Activated CD4-positive, alpha-beta memory T cell treated with anti-CD3 and anti-CD28 coated beads for 36 hours (primary cell): ENCODE measurements at places on chromosomes 4 and X. TPM values are rescaled to one million over a fixed set of nuclear protein-coding genes. Genes with fewer than 3 reads are reported as not detected.
A peak's percentile ranks its signal among the peaks of the same experiment; 100 is the strongest.

SAGE1 gene
- total RNA-seq: not detected

ADGRG2 gene
- not detected for total RNA-seq

DNA sequence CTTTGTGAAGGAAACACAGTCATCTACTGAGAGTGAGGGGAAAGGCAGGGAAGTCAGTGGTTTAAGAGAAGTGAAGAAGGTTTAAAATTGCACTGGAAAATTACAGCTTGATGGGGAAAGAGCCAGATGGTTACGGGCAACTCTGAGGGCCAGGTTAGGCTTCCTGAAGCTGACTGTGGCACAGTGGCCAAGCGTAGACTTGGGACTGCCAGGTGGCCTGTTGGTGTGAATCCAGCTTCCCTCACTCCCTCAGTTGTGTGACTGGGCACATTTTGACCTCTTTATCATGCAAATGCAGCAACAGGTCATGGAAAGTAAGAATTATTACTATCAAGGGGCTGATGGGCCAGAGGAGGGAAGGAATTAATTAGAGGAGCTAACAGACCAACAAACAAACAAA lies 390.1 kb downstream of the UNC5C start:
- H3K4me3 ChIP-seq: no peak overlapping the region
- no peaks in the 10 kb centered on the region for H3K27me3 ChIP-seq
- no peaks in the 10 kb centered on the region for H3K36me3 ChIP-seq
- peaks cover 14% of the 10 kb centered on the region for H3K4me1 ChIP-seq
- no peak for DNase-seq
- H3K27ac ChIP-seq: no peak overlapping the region

DNA sequence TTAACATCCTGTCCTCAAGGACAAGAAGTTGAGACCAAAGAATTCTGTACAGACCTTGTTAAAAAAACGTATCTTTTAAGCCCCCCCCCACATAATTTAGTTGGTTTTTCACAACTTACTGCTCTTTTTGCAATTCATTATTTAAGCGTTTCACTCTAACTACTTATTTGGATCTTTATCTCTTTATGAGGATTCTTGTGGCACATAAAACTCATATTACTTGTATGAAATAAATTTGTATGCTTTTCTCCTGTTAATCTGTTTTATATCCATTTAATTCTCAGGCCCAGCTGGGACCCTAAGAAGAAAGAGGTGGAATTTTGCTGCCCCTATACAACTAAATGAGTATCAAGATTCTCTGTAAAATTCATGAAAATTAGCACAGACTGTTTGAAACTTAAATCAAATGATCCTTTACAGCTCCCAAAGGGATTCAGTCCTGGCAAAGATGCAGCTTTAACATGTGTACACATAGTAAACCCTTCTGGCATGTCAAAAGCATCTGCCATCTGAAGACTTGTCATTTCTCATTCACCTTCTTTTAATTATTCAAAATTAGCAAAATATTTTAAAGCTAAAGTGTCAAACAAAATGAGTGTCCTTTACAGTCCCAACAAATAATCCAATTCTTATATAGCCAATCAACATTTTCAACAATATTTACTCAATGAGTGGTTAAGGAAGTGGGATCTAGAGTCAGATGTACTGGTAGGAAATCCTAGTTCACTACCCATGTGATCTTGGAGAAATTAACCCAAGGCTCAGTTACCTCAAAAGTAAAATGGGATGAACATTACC lies 17.7 kb downstream of the ARAP2 start:
- H3K4me3 ChIP-seq: no peak overlapping the region
- peaks cover 74% of the 10 kb centered on the region for H3K4me1 ChIP-seq
- H3K36me3 ChIP-seq: peaks cover 21% of the 10 kb centered on the region

GRCh38 chrX:95505721-95506120 lies 1178.9 kb upstream of the DIAPH2 start:
- DNase-seq: no peak
- H3K36me3 ChIP-seq: no peaks in the 10 kb centered on the region
- H3K27me3 ChIP-seq: no peaks in the 10 kb centered on the region
- no peak overlapping the region for H3K4me3 ChIP-seq
- no peak overlapping the region for H3K27ac ChIP-seq
- no peaks in the 10 kb centered on the region for H3K4me1 ChIP-seq

DNA sequence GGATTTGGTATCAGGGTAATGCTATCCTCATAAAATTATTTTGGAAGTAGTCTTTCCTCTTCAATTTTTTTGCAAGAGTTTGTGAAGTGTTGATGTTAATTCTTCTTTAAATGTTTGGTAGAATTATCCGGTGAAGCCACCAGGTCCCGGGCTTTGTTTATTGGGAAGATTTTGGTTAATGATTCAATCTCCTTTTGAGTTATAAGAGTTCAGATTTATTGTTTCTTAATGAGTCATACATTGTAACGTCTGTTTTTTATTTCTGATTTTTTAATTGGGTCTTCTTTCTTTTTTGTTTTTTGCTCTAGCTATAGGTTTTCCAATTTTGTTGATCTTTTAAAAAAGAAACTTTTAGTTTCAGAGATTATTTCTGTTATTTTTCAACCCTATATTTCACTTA lies 412.3 kb downstream of the PDGFC start:
- no peaks in the 10 kb centered on the region for H3K36me3 ChIP-seq
- no peak for DNase-seq
- no peak overlapping the region for H3K27ac ChIP-seq
- no peaks in the 10 kb centered on the region for H3K4me1 ChIP-seq
- no peaks in the 10 kb centered on the region for H3K27me3 ChIP-seq

DNA sequence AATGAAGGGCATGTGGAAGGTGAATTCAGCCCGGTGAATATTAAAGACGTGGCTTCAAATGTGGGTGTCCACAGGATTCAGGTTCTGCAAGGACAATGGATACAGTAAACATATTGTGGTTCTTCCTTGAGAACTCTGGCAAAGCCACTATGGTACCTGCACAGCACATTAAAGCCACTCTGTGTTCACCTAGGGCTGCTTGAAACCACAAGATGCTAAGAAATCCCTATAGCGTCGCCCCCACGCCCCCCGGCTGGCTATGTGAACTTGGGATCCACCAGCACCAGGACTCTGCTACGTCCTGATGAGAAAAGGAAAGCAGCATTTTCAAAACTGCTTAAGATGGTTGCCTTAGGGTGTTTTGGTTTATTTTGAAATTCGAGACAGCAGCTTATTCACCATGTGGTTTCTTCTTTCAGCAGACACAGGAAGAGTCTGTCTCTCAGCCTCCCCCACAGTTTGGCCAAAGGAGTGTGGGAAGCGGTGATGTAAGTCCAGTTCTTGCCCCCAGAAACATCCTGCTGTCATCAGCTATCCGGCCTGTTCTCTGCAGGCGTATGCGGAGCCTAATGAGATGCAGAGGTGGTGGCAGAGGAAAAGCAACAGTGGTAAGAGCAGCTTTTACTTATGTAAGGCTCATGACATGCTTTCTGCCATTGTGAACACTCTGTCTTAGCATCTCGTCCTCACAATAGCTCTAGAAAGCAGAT lies 111.5 kb downstream of the AFAP1 start:
- peak; percentile 84 for DNase-seq
- H3K27me3 ChIP-seq: no peaks in the 10 kb centered on the region
- H3K4me3 ChIP-seq: peak overlapping the region; percentile 25
- peaks cover 69% of the 10 kb centered on the region for H3K4me1 ChIP-seq
- peaks cover 71% of the 10 kb centered on the region for H3K36me3 ChIP-seq

DNA sequence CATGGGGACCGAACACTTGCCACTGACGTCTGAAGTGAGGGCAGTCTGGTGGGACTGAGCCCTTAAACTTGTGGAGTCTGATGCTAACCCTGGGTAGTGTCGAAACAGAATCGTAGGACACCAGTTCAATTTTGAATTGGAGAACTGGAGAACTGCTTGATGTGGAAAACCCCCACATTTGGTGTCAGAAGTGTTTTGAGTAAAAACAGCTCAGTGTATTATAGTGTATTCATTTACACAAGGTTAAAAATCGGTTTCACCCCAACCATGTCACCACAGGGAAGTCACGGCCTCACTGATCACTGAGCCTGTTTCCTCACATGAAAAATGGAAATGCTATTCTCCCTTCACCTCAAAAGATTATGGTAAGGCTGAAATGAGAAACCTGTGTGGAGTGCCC lies 21.9 kb downstream of the PIN4 start:
- H3K27me3 ChIP-seq: no peaks in the 10 kb centered on the region
- no peaks in the 10 kb centered on the region for H3K4me1 ChIP-seq
- H3K4me3 ChIP-seq: no peak overlapping the region
- DNase-seq: no peak

- H3K4me1 ChIP-seq: no peaks in the 10 kb centered on the region
- H3K36me3 ChIP-seq: no peaks in the 10 kb centered on the region
- peaks cover 8% of the 10 kb centered on the region for H3K27me3 ChIP-seq
- no peak overlapping the region for H3K27ac ChIP-seq
Observed at GRCh38 chr4:44662623-44663005, 11.2 kb upstream of the YIPF7 start.

DNA sequence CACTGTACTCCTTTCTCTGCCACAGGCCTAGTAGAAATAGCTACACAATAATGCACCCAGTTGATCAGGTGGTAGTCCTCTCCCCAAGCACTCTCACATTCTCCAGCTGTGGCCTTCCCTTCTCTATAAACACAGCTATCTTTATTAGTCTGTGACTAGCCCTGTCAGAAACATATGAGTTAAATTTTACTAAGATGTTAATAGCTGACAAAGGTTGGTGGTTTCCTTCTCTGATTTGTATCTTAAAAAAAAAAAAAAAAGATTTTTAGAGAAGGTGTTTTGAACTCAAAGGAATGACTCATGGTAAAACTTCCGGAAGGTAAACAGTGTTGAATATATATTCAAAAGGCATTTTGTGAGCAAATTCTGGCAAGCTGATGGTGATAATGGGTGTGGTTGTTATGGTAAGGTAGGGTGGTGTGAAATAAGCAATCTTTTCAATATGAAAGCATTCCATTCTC lies 327.4 kb downstream of the PPP3CA start:
- no peaks in the 10 kb centered on the region for H3K27me3 ChIP-seq
- H3K27ac ChIP-seq: peak overlapping the region; percentile 80
- peak overlapping the region; percentile 40 for H3K4me3 ChIP-seq
- H3K4me1 ChIP-seq: peaks cover 60% of the 10 kb centered on the region
- peaks cover 2% of the 10 kb centered on the region for H3K36me3 ChIP-seq

- no peaks in the 10 kb centered on the region for H3K4me1 ChIP-seq
- no peak overlapping the region for H3K4me3 ChIP-seq
- no peaks in the 10 kb centered on the region for H3K27me3 ChIP-seq
- peaks cover 69% of the 10 kb centered on the region for H3K36me3 ChIP-seq
Observed at GRCh38 chr4:142607976-142608375, 238.1 kb downstream of the INPP4B start.

DNA sequence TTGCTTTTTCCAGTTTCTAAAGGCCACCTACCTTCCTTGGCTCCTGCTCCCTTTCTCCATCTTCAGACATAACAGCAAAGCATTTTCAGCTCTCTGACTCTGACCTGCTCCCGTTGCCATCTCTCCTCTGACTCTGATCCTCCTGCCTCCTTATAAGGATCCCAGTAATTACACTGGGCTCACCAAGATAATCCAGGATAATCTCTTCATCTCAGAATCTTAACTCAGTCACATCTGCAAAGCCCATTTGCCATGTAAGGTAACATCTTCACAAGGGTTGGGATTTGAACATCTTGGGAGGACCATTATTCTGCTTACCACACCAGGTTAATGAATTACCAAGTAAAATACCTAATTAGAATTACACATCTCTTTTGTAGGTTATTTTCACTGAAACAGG lies 41.3 kb upstream of the MAGED1 start:
- peaks cover 6% of the 10 kb centered on the region for H3K4me1 ChIP-seq
- no peak for DNase-seq
- H3K36me3 ChIP-seq: peaks cover 45% of the 10 kb centered on the region
- no peak overlapping the region for H3K27ac ChIP-seq
- no peaks in the 10 kb centered on the region for H3K27me3 ChIP-seq
- no peak overlapping the region for H3K4me3 ChIP-seq

- no peaks in the 10 kb centered on the region for H3K27me3 ChIP-seq
- no peaks in the 10 kb centered on the region for H3K4me1 ChIP-seq
- H3K27ac ChIP-seq: no peak overlapping the region
- DNase-seq: no peak
- no peaks in the 10 kb centered on the region for H3K36me3 ChIP-seq
Observed at GRCh38 chr4:165844161-165844560, 28.9 kb upstream of the TLL1 start.

DNA sequence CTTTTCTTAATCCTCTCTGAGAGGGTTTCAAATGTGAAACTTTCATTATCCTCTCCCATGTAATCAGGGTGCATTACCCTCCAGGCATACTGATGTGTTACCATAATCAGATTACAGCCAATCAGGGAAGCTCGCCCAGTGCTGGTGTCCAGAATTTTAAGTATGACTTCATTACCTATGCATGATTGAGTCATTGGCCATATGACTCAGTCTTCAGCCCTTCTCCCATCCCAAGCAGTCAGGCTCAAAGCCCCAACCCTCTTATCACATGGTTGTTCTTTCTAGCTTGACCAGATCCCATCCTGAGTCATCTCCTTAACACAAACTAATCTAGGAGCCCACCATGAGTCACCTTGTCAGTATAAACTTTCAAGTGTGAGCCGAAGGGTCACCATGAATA lies 1668.1 kb upstream of the AGA start:
- no peaks in the 10 kb centered on the region for H3K4me1 ChIP-seq
- H3K27ac ChIP-seq: no peak overlapping the region
- H3K36me3 ChIP-seq: no peaks in the 10 kb centered on the region
- H3K27me3 ChIP-seq: no peaks in the 10 kb centered on the region

DNA sequence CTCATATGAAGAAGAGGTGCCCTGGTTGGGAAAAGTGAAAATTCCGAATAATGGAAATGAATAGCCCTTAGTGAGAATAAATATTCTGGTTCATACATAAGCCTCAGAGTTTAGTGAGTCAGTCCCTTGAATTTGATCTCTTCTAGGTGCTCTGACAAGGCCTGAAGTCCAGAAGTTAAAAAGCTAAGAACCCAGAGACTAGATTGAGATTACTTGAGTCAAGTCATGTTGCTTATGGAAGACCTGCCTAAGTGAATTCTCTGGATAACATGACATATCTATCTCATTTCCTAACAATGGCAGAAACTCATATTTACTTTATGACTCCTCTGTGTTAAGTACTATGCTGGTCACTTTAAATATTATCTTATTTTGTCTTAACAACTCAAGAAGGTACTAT lies 10.5 kb upstream of the PRSS48 start:
- H3K4me1 ChIP-seq: no peaks in the 10 kb centered on the region
- no peak overlapping the region for H3K4me3 ChIP-seq
- no peak overlapping the region for H3K27ac ChIP-seq
- no peak for DNase-seq
- H3K27me3 ChIP-seq: no peaks in the 10 kb centered on the region

DNA sequence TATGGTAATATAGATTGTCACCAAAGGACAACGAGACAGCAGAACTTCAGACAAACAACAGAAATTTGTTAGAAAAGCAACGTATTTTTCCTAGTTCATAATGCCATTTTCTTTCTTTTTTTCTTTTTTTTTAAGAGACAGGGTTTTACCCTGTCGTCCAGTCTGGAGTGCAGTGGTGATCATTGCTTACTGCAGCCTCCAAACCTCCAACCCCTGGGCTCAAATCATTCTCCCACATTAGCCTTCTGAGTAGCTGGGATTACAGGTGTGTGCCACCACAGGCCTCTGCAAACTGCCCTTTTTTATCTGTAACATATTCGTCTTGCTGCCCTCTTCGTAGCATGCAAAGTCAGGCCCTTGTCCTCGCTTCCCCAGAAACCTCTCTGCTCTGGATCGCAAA lies 116.5 kb upstream of the PDLIM3 start:
- no peak for DNase-seq
- H3K4me1 ChIP-seq: no peaks in the 10 kb centered on the region
- H3K4me3 ChIP-seq: no peak overlapping the region
- no peak overlapping the region for H3K27ac ChIP-seq
- no peaks in the 10 kb centered on the region for H3K36me3 ChIP-seq
- H3K27me3 ChIP-seq: no peaks in the 10 kb centered on the region

- H3K36me3 ChIP-seq: no peaks in the 10 kb centered on the region
- H3K4me3 ChIP-seq: no peak overlapping the region
- H3K27ac ChIP-seq: no peak overlapping the region
- H3K4me1 ChIP-seq: no peaks in the 10 kb centered on the region
- H3K27me3 ChIP-seq: no peaks in the 10 kb centered on the region
Observed at GRCh38 chr4:42904986-42905385, 12.5 kb downstream of the GRXCR1 start.
